Activated naive CD8-positive, alpha-beta T cell treated with anti-CD3 and anti-CD28 coated beads, Interleukin-2, amount 10 ng/mL, durations not matched to agents 7 days and 5 days (primary cell): ENCODE measurements at places on chromosomes 3 and 15. TPM values are rescaled to one million over a fixed set of nuclear protein-coding genes. Genes with fewer than 3 reads are reported as not detected.

The LRRK1 gene
- 0.48 TPM for total RNA-seq

The FRG2C gene
- not detected for total RNA-seq

The ECE2 gene
- not detected for total RNA-seq

The RASL12 gene
- not detected for total RNA-seq

The TMF1 gene
- 53.5 TPM for total RNA-seq

The TTC21A gene
- total RNA-seq: 2.7 TPM

- peaks cover 34% of the 10 kb centered on the region for H3K4me1 ChIP-seq
- no peak for DNase-seq
- no peaks in the 10 kb centered on the region for H3K27me3 ChIP-seq
- no peaks in the 10 kb centered on the region for H3K36me3 ChIP-seq
These were observed 29.5 kb upstream of the USP3 start for GRCh38 chr15:63474810-63475316.

DNA sequence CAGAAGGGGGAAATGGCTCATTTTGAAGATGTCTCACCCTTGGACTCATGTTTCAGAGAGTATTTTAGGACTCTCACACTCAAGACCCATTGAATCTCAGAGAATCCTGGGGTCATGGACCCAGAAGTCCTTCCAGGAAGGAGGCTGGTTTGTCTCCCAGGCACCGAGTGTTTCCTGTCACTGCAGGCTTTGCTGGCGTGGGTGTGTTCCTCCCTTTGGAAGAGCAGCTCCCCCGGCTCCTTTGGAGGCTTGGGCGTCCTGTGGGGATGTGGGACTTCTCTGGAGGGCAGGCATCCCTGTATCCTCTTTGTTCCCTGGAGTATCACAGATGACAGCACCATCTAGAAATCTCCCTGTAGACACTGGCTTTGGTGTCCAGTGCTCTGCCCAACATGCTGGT, 40.0 kb downstream of the DNAH1 start:
- no peaks in the 10 kb centered on the region for H3K27me3 ChIP-seq
- no peak for DNase-seq
- H3K27ac ChIP-seq: no peak overlapping the region
- peaks cover 1% of the 10 kb centered on the region for H3K36me3 ChIP-seq

DNA sequence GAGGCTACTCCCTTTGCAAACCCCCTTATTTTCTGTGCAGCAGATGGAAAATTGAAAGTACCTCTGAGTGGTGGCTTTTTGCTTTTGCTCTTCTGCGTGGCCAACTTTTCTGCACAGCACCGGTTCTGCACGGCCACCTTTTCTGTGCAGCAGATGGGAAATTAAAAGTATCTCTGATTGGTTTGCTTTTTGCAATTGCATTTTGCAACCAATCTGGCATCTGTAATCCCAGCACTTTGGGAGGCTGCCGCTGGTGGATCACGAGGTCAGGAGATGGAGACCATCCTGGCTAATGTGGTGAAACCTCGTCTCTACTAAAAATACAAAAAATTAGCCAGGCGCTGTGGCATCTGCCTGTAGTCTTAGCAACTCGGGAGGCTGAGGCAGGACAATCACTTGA, 79.5 kb upstream of the CHMP2B start:
- H3K4me3 ChIP-seq: no peak overlapping the region
- DNase-seq: no peak
- H3K4me1 ChIP-seq: no peaks in the 10 kb centered on the region
- H3K27ac ChIP-seq: no peak overlapping the region

- no peak overlapping the region for H3K4me3 ChIP-seq
- no peak overlapping the region for H3K27ac ChIP-seq
- no peaks in the 10 kb centered on the region for H3K36me3 ChIP-seq
- DNase-seq: no peak
These were observed 525.5 kb downstream of the ZIC1 start for GRCh38 chr3:147934451-147935180.

DNA sequence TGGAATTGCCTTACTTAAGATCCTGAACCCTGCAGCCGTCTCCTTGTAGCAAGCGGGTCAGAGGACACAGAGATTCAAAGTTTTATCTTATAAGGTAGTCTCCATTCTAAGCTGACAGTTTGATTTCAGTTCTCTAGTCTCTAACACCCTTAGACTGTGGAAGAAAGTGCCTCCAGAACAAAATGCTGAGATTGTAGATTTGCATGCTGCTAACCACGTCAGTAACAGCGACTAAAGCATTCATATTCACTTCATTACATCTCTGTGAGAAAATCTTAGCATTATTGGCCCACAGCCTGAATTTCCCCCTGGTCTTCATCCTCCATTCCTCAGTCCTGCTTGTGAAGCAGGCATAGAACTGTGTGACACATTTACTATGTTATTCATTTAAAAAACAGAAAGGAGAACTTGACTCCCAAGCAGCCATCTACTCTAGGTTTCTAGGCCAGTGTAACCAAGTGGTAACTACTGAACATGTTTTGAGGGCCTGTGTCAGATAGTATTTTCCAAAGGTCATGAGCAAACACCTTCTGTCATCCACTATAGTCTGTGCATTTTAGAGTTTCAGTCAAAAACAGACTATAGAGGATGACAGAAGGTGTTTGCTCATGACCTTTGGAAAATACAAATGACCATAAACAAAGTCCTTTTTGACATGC, 27.4 kb downstream of the ARIH2 start:
- no peak for DNase-seq
- H3K4me1 ChIP-seq: peaks cover 20% of the 10 kb centered on the region
- H3K27ac ChIP-seq: no peak overlapping the region
- no peak overlapping the region for H3K4me3 ChIP-seq
- H3K36me3 ChIP-seq: peaks cover 14% of the 10 kb centered on the region

DNA sequence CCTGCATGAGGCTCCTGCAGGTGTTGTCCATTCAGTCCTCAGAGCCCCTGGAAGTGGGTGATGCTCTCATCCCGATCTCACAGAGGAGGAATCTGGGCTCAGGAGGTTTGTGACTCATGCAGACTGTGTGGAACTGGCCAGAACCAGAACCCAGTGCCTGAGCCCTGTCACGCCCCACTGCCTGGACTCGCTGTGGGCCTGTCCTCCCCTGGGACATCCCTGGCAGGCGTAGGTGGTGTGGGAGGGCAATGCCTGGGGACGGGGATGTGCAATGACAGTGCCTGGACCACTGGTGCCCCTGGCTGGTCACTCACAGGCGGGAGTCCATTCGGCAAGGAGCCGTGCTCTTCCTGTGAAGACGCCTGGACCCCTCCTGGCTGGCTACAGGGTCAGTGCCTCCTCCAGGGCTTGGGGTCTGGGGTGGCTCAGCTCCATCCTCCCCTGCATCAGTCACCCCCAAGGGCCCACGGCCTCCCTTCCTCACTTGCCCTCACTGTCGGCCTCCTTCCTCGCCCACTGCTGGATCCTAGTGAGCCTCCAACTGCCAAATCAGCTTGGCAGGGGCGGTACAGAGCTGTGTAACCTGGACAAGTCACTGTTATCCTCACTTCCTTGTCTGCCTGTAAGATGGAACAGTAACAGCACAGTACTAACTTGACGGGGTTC, 14.9 kb downstream of the PSTPIP1 start:
- H3K36me3 ChIP-seq: peaks cover 51% of the 10 kb centered on the region
- H3K4me1 ChIP-seq: peaks cover 72% of the 10 kb centered on the region
- peak overlapping the region; percentile 91 for H3K27ac ChIP-seq
